Urinary bladder (tissue), 4 donors: ENCODE measurements at places on chromosomes 6 and 20. TPM values are rescaled to one million over a fixed set of nuclear protein-coding genes. Genes with fewer than 3 reads are reported as not detected.

DNA sequence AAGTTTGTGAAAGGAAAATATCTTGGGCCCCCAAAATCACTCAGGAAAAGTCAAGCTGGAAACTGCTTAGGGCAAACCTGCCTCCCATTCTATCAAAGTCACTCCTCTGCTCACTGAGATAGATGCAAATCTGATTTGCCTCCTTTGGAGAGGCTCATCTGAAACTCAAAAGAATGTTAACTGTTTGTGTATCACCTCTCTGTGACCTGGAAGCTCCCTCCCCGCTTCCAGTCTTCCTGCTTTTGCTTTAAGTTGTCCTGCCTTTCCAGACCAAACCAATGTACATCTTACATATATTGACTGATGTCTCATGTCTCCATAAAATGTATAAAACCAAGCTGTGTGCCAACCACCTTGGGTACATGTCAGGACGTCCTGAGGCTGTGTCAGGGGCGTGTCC is 331.4 kb upstream of the QKI start:
- DNase-seq = no peak

DNA sequence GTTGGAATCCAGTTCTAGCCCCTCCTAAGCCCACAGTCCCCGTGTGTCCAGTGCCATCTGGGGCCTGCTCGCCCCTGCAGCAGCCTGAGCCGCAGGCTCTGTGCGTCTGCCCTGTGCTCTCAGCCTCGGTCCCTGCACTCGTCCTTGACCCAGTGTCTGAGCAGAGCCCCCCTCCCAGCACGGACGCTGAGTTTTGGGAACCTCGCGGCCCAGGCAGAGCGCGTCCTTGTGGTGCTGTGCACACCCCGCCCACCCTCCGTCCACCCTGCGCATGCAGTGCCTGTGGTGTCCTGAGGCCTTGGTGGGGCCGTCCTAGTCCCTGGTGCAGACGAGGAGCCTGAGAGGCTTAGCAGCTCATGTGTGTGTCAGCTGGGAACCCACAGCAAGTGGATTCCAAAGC is 31.6 kb downstream of the OSBPL2 start:
- DNase-seq = no peak

Gene SLC17A5
- polyA plus RNA-seq = 8.5 TPM

DNA sequence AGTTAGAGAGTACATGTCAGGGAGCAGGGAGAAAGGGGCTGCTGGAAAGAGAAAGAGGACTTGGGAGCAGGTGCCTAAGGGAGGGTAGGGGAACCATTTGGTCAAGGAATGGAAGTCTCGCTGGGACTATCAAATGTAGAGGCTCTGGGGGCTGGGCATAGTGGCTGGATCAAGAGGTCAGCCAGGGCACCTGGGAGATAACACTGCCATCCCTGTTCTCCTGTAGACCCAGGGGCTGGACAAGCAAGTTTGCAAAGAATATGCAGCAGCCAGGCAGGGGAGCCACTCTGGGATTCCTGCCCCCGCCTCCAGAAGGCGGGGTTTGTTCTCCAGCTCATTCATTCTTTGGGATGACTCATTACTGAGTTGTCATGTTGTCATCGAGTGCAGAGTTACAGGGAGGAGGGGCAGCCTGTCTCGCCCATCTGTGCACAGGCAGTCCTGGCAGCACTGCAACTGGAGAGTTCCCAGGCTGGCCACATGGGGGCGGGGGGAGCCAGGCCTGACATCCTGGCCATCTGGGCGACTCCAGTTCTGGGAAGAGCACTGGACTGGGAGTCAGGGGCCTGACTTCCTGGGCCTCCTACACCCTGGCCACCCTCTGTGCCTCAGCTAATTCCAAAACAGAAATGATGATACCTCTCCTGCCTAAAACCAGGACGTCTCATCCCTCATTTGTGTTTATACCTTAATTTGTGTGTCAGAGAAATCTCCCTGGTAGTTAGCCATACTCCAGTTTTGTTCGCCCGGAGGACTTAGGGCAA is 28.2 kb upstream of the ZFAND3 start:
- peak; percentile 73 for DNase-seq

DNA sequence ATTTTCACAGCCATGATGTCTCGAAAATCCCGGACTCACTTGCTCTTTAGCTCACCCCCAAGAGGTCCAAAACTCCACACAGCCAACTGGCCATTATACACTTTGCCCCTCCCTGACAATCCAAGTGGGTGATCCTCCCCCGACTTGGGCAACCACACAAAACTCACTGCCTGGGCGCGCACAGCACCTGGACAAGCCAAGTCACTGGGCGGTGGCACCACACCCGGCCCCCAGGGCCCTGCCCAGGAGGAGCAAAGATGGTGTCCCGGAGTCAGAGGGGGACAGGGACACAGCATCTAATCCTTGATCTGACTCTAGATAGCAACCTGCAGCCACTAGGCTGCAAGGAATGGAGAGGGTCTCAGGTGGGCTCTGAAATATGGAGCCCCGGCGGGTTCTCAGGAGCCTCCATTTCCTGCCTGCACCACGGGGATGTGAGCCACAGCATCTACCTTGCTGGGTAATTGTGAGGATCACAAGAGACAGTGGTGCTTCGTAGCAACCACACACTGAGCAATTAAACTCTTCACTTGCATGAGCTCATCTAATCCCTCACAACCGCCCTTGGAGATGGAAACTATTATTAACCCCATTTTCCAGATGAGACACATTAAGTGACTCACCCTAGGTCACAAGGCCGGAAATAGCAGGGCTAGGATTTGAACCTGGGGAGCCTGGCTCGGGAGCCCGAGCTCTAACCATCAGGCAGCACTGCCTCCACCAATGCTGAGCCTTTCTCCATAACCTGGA is 66.6 kb downstream of the BMP7 start:
- DNase-seq = no peak

DNA sequence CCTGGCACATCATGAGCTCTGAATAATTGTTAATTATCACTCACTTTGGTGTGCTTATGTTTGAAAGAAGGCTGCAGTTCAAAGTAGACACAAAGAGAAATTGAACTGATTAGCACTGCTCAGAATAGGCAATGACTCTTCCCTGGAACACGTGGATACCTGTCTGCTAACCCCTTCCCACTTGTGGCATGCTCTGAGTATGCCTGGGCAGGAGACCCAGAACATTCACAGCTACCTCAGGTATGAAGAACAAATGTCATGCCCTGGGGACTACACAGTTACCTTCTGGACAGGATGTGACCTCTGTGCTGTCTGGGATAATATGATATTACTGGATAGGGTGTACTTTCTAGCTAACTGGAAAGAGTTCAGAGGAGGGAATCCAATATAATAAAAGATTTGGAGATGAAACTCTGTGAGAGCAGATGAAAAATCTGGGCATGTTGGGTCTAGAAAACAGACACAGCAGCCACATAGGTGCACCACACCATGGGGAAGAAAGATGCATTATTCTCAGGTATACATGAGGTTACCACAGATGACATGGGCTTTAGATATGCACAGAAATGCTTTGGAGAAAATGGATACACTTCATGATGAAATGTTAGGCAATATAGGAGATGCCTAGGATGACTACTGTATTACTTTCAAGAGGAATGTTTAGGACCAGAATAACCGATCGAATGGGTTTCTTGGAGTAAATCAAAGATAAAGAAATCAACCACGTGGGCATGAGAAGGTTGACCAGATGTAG is 324.2 kb upstream of the PREP start:
- DNase-seq = no peak

- no peak for DNase-seq
These were observed 179.5 kb downstream of the CDH26 start for GRCh38 chr20:60137657-60138245.

DNA sequence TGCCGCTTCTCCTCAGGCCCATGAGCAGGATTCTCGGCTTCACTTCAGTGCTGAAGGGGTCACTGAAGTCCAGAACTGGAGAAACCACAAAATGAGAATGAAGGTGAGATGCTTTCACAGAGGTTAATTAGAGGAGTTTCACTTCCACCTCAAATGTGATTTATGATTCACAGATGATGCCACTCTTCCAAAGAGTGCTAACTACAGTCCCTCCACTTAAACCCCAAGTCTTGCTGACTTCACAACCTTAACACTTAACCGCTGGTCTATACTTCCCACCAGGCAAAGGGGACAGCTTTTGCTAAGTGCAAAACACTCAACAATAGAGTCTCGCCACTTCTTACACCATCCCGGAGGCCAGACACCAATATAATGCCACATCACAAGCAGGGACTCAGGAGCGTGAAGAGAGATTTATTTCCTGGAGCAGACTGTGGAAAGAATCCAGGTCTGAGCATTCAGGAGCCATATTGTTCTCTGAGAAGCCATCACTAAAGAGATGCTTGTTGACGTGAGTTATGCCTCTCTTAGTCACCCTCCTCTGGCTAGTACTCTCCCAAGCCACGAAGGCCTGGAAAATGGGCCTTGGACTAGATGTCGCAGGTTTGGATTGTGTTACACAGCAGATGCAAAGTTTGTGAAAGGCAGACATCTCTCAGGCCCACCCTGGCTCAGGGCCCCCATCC is 24.4 kb downstream of the RRAGD start:
- DNase-seq = no peak

DNA sequence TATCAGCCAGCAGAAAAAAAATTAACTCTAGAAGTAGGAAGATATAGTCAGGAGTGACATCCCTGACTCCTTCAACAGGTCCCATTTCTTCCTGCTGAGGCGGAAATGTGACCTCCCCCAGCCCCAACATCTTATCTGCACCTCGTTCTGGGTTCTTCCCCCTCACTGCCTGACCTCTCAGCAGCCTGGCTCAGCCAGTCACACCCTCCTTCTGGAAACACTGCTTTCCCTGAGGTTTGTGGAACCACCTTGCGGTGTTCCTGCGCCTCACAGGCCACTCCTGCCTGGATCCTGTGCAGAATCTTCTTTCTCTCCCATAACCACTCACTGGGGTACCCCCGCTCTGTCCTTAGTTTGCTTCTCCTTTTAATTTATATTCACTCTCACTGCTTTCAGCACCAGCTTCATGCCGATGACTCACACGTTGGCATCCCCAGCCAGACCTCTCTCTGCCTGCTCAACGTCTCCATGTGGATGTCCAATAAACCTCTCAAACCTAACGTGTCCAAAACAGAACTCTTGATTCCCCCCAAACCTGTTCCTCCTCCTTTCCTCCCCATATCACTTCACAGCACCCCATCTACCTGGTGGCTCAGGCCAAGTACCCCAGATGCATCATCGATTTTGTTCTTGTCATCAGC is 222.8 kb upstream of the PLN start:
- DNase-seq = no peak

Gene FOXS1
- 1.7 TPM for polyA plus RNA-seq

Gene RSPO3
- polyA plus RNA-seq = 4.4 TPM

Gene ZNF391
- 2.6 TPM for polyA plus RNA-seq

- no peak for DNase-seq
These were observed 57.6 kb upstream of the TIAM2 start for GRCh38 chr6:154937306-154938220.

- DNase-seq = no peak
These were observed 133.5 kb downstream of the GPX5 start for GRCh38 chr6:28659250-28659566.

GRCh38 chr20:62178316-62179161 is 4.3 kb upstream of the MTG2 start:
- DNase-seq = no peak

Gene GDAP1L1
- 0.29 TPM for polyA plus RNA-seq

Gene ZNFX1
- 17.2 TPM for polyA plus RNA-seq
